ENCODE measurements at places on chromosomes 12 and 14.

DNA sequence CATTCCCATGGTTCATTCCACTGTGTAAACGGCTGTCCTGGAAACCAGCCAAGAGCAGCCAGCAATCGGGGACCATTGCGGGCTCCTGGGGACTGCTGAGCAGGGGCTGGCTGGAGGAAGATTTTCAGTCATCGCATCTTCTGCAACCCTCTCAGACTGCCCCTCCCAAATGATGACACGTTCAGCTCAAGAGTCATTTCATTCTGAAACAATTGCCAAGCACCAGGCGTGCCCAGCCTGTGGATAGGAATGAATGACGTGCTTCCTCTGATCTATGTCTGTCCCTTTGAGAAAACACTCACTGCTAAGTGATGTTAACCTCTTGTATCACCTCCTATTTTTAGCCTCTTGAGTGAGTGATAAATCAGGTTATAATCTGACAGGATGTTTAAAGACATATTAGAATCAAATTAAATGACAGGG, 62.0 kb downstream of the NDUFA12 start:
- DNase-seq = peak; percentile 22

- no peak for DNase-seq
Observed at GRCh38 chr12:65672441-65672840, 151.8 kb upstream of the HMGA2 start.

GRCh38 chr14:101586531-101587430, 25.5 kb downstream of the DIO3 start:
- DNase-seq = no peak

DNA sequence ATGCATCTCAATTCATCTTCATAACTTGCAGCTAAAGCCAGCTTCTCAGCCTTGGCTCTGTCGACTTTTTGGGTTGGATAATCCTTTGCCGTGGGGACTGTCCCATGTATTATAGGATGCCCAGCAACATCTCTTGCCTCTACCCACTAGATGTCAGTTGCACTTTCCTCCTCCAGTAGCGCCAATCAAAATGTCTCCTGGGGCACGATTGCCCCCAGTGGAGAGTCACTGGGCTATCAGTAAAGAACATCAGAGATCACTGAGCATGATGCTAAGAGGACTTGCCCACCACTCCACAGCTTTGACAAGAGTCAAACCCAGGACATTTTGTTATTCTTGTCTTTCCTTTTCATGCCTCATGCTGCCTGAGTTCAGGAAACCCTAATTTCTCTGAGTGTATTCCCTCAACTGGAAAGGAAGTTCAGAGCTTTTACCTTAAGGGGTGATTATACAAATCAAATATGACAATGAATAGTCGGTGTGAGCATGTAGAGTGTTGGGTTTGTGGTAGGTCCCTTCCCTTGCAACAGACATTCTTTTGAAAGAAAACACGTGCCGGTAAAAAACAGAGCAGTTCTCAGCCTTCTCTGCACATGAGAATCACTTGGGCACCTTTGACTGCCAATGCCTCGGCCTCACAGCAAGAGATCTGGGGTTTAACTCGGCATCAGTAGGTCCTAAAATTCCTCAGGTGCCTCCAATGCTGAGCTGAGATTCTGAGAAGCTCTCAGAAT, 980.6 kb downstream of the VRK1 start:
- no peak for DNase-seq

DNA sequence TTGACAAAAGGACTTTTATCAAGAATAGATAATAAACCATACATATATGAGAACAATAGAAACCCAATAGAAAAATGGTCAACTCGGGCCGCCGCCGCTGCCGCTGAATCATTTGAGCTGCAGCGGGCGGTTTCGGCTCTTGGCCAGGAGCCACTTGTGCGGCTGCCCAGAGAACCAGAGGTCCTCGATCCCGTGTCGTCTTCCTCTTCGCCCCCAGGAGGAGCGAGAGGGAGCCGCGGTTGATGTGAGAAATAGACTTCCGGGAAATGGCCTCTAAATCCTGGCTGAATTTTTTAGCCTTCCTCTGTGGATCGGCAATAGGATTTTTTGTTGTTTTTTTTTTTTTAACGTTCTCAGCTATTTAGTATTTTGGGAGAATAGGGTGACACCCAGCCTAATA, 44.8 kb downstream of the CPSF6 start:
- DNase-seq = no peak

DNA sequence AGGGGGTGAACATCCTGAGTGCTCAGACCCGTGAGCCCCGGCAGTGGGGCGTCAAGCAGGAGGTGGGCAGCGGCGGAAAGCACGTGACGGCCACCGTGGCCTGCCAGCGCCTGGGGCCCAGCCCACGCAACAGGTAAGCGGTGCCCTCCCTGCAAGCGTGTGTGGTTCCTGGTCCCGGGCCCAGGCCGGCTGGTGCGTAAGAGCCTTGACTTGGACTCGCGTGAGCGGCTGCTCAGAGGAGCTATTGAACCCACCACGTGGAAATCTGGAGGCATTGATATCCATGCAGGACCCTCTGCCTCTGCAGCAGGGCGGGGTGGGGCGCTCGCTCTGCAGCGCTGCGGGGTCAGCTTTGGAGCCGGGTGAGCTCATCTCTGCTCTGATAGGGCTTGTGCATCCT, 277.0 kb downstream of the TMEM132C start:
- DNase-seq = no peak

DNA sequence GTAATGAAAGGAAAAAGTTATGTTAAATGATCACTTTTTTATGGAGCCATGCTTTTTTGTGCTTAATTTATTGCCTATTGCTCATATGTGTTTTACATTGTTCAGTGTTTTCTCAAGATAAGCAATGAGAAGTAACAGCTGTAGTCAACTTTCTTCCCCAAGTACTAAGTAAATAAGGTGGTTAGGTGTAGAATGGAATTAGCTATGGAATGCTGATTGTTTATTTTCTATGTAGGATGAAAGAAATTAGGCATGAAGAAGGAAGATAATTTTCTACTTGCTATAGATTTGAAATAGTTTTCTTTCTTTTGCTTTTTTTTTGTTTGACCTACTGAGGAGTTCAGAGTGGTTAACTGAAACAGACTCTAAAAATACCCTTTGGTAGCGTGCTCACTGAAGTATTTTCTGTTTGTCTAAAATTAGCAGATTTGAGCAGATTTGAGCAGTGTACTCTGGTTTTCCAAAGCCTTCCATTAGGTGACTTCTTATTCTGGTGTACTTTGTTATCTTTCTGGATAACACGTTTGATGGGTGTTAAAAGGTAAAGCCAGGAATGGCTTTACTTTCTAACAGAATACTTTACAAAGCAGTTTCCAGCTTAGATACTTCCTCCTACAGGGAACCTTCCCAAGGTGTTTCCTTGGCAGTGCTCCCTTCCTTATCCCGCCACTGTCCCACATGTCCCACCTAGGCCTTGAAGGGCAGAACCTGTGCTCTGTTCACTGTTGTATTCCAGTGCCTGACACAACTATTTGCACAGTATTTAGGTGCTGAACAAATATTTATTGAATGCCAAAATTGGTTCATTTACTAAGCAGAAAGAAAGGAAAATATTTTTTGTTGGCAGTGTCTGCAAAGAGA, 56.0 kb downstream of the RASSF3 start:
- no peak for DNase-seq

GRCh38 chr12:111435661-111436201, 30.0 kb downstream of the SH2B3 start:
- DNase-seq = no peak

- no peak for DNase-seq
Observed at GRCh38 chr14:104694475-104694950, 5.1 kb downstream of the INF2 start.

DNA sequence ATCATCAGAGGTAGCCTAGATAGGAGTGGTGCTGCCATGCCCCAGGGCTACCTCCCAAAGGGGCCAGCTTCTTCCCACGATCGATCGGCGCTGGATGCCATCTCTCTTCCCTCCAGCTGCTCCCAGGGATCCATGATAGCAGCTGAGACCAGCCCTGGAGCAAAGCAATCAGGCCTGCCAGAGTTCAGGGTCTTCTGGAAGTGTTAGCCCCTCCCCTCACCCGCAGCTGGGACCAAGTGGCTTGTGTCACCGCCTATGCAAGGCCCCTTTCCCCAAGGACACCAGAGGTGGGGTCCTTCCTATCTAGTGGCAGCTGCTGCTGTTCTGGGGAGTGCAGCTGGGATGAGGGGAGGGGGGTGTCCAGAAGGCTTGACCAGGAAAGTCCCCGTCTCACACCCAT, 87.0 kb downstream of the IRF2BPL start:
- no peak for DNase-seq

DNA sequence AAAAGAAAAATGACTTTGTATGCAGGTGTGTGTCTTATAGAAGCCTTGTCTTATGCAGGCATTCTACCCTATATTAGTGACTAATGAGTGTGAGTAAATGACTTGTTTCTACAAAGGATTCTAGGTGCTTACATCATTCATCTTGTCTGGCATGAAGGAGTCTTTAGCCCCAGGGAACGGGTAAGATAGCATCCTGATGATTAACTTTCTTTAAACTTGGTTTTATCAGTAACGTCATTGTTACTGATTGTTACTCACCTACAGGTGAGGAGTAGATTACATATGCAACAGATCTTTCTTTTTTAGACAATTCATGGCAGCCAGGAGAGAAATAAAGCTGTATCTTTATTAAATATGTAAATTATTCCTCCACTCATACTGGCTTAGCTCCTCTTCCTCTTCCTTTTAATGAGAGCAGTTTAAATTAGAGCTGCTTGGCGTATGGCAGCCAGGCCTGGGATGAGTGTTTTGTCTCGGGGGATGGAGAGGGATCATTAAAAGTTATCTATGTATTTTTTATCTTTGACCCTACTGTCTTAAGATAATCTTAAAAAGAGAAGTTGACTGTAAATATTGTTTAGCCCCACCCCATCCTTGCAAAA, 57.2 kb upstream of the ATP2A2 start:
- DNase-seq = no peak

GRCh38 chr12:51295651-51296050, 25.4 kb upstream of the SMAGP start:
- DNase-seq = no peak

- DNase-seq = no peak
Observed at GRCh38 chr14:101215266-101215665, 311.7 kb upstream of the RTL1 start.

- no peak for DNase-seq
Observed at GRCh38 chr14:104515059-104515810, 64.3 kb upstream of the C14orf180 start.

GRCh38 chr12:80837342-80837978, 100.3 kb downstream of the LIN7A start:
- DNase-seq = no peak

GRCh38 chr12:10111451-10111850, 12.7 kb upstream of the CLEC1A start:
- DNase-seq = no peak

GRCh38 chr12:45712319-45712718, 17.2 kb upstream of the ARID2 start:
- no peak for DNase-seq

DNA sequence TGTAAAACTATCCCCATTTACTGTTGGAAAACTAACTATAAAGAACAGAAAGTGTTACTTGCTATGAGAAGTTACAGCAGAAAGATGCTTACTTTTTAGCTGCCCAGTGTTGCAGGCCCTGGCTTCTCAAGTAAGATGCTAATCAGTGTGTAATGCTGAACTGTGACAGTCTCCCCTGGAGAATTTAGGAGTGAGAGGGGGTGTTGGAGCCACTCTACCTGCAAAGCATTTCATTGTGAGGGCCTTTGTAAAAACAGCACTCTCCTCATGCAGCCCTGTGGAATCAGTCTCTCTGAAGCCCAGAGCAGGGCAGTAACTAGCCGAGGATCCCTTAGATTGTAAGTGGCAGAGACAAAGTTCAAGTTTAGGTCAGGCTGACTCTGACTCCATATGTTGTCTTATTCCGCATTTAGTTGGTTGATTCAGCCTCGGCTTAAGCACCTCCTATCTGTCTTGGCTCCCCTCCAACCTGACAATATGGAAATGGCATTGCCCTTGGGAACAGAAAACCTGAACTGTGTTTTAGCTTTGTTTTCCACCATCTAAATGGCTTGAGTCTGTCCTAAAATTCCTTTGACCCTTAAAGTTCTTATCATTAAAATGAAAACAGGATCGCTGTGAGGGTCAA, 141.3 kb downstream of the PRKCH start:
- no peak for DNase-seq

DNA sequence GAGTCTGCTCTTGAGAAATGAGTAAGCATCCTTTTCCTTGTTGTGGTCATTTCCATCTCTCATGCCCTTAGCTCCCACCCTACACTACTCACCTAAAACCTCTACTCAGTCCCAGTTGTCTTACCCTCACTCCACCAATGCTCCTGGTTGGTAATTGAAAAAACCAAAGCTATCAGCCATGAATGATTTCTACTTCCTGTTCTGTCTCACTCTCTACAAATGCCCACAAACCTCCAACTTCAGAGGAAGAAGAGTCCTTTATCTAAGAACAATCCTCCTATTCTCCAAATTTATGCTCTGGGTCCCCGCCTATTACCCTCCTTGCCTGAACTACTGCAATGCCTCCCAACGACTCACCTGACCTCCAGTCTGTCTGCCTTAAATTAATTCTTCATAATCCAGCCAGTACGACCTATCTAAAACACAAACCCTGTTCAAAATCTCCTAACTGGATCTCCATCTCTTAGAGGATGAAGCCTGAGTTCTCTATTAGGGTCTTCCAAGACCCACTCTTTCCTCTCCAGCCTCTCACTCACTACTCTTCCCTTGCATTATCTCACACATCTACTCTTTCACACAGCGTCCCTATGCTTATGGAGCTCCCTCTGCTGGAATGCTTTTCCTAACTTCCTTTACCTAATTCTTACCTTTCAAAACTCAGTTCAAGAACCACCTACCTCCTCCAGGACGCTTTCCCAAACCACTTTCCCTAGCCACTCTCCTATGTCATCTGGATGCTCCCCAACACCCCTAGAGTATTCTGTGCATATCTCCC, 2.2 kb downstream of the DHRS1 start:
- no peak for DNase-seq

DNA sequence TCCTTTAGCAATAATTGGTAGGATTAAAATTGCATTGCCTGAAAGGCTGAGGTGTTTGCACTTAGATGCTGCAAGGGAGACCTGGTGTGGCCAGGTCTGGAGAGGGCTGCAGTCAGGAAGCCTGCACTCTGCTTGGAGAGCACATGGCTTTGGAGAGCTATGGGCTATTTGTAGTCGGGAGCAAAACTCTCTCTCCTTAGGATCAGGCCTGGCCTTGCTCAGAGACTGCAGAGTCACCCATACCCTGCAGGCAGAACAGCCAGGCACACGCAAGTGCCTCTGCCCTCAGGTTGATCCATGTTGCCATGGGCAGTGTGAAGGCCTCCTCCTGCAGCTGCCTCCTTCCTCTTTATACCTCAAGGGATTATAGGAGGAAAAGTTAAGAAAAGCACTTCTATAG, 26.8 kb downstream of the CKB start:
- DNase-seq = no peak

GRCh38 chr12:100860611-100861010, 66.0 kb downstream of the ANO4 start:
- no peak for DNase-seq

- no peak for DNase-seq
Observed at GRCh38 chr14:61502459-61503093, 181.2 kb downstream of the PRKCH start.

- peak; percentile 19 for DNase-seq
Observed at GRCh38 chr14:89351516-89352404, 65.3 kb downstream of the FOXN3 start.
